ENCODE measurements at places on chromosomes 1 and 21.

DNA sequence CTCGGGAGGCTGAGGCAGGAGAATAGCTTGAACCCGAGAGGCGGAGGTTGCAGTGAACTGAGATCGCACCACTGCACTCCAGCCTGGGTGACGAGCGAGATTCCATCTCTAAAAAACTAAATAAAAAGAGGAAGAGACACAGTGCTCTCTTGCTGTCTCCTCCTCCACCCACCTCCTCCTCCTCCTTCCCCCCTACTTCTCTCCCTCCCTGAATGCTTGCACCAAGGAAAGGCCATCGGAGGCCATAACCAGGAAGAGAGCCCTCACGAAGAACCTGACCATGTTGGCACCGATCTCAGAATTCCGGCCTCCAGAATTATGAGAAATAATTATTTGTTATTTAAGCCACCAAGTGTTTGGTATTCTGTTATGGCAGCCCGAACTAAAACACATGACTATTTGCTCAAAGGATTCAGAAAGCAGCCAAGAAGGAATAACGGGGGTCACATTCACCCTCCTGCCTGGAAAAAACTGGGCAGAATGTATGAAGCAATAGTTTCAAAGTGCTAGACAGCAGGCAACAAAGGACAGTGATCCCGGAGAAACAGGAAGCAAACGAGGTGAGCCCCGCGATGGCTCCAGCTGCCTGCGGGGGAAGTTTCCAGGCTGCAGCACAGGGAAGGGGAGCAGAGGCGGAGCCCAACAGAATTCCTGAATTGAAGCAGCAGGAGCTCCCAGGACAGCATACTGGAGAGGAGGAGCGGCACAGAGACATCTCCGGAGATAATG lies 35.8 kb downstream of the LDLRAD1 start:
- peak; percentile 93 for DNase-seq

DNA sequence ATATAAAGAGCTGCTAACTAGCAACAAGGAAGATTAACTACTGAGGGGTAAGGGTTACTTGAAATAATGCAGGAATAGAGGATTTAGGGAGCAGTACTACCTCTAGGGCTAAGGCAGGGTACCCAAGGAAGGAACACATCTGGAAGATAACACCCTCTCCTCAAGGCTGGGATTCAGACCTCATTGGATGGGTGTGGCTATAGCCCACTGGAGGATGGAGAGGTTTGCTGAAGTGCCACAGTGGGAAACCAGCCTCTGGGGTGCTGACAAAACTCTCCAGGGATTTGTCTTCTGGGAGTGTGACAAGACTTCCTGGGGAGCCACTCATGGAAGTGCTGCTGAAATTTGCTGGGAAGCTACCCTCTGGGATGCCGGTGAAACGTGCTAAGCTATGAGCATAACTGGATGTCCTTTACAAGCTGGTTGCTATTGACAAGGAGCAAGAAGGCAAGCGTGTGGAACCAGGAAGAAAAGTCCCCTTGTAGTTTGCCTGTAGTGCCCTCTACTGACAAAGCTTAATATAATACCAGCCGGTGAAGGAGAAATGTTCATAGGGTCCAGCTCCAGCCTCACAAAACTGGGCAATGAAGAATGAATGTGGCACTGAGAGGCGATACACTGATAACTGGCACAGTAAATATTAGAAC lies 122.8 kb upstream of the USP24 start:
- DNase-seq = peak; percentile 81

DNA sequence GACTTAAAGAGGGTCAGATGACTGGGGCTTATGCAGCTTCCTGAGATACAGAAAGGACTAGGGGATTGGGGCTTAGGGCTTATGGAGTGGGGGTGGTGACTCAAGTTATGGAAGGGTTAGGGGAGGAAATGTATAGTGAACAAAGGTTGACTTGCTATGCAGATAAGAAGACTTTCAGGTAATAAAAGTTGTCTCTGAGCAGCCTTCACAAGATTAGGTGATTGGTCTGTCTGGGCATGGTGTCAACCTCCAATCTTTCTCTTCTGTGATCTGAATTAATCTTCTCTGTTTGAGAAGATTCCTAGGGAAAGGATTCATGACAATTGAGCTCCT lies 436.5 kb downstream of the SIPA1L2 start:
- no peak for DNase-seq

GRCh38 chr21:17436626-17437111 lies 76.2 kb upstream of the CXADR start:
- peak; percentile 67 for DNase-seq

GRCh38 chr1:207603777-207604176 lies 41.2 kb upstream of the CR1L start:
- no peak for DNase-seq

DNA sequence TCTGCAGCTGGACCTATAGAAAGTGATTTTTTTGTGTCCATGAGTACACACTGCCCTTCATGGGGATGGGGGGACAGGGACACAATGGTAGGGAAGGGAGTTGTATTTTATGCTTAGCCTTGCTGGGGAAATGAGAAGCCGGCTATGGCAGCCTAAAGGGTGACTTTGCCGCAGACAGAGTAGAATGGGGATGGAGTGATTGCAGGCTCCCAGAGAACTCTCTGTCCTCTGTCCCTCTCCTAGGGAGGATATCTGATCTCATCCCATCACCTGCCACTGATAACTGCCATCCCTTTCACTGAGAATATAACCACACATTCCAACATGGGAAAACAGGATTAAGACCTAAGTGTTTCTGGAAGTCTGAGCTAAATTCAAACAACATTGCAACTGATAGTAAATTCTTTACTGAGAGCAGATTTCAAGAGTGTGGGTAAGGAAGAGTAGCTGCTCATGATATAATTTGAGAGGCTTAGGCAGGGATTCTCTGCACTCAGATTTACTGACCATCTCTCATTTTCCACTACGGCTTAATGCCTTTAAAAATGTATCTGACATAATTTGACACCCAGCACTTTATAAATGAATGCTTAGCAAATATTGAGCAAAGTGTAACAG lies 13.9 kb downstream of the SH2D1B start:
- DNase-seq = peak; percentile 68
